Body of pancreas (tissue), 4 donors: ENCODE measurements at places on chromosomes 3 and 15. TPM values are rescaled to one million over a fixed set of nuclear protein-coding genes. Genes with fewer than 3 reads are reported as not detected.

Gene CLDN18
- 10.1 TPM for total RNA-seq

Gene CHP1
- 61.0 TPM for total RNA-seq

DNA sequence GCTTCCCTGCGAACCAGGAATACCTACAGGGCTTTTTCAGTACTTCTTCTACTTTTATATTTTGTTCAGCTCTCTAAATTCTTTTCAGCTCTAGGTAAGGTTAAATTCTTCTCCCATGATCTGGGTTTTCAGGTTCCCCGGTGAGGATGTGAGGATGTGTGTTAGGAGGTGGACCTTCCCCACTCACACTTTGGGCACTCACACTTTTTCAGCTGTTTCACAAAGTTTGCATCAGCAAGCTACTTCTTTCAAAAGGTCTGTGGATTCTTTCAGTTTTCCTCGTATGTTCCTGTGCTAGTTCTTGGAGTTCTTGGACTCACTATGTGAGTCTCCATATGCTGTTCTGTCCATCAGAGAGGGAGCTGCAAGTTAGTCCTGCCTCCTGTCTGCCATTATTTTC lies 13.9 kb upstream of the OR5K2 start:
- no peaks in the 10 kb centered on the region for H3K27me3 ChIP-seq
- H3K36me3 ChIP-seq = no peaks in the 10 kb centered on the region
- H3K27ac ChIP-seq = no peak overlapping the region

GRCh38 chr3:6229778-6230410 lies 631.0 kb upstream of the GRM7 start:
- H3K36me3 ChIP-seq = no peaks in the 10 kb centered on the region
- H3K27me3 ChIP-seq = no peaks in the 10 kb centered on the region
- no peak overlapping the region for H3K27ac ChIP-seq
- H3K4me1 ChIP-seq = no peaks in the 10 kb centered on the region
- H3K4me3 ChIP-seq = no peak overlapping the region

DNA sequence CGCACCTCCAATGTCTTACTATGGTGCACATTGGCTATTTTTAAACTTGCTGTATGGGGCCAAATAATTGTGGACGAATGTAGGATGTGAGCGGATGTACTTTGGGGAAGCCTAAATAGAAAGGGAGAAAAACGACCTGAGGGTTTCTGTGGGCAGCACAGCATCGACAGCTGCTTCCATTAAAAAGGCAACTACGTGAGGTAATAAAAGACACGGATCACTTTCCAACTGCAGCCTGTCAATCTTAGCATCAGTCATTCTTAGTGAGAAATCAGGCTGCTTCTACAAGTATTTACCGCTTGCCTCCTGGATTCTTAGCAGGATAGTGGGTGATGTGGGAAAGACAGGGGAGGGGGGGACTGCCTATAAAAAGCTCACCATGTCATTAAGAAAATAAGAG lies 186.7 kb upstream of the SLC2A2 start:
- H3K27me3 ChIP-seq = no peaks in the 10 kb centered on the region
- H3K27ac ChIP-seq = no peak overlapping the region
- DNase-seq = no peak
- no peaks in the 10 kb centered on the region for H3K36me3 ChIP-seq
- no peak overlapping the region for H3K4me3 ChIP-seq

GRCh38 chr3:29949131-29949530 lies 657.3 kb upstream of the TGFBR2 start:
- no peak for DNase-seq
- H3K36me3 ChIP-seq = no peaks in the 10 kb centered on the region
- H3K27me3 ChIP-seq = no peaks in the 10 kb centered on the region
- H3K27ac ChIP-seq = no peak overlapping the region
- no peaks in the 10 kb centered on the region for H3K4me1 ChIP-seq

GRCh38 chr3:127150513-127151250 lies 42.2 kb upstream of the PRR23E start:
- DNase-seq = no peak
- no peaks in the 10 kb centered on the region for H3K4me1 ChIP-seq
- no peak overlapping the region for H3K27ac ChIP-seq
- H3K4me3 ChIP-seq = no peak overlapping the region
